ENCODE measurements at places on chromosomes 16 and 17.

DNA sequence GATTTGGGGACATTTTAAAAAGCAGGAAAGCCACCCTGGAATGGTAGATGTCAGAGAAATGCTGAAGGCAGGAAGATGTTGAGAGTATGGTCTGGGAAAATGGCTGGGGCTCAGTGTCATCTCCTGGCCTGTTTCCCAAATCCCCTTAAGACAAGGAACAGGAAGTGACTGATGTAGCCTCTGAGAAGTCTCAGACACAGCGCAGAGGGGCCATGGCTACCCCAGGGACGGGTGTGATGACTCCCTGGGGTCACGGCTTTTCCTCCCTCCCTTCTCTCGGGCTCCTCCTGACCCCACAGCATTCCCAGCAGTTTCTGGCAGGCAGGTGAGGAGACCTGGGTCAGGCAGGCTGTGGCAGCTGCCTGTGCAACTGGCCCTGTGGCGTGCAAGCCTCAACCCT is 45.4 kb downstream of the RAP1GAP2 start:
- no peak for DNase-seq

- DNase-seq: no peak
These were observed 397 bp downstream of the RIPOR1 start for GRCh38 chr16:67528870-67529581.

DNA sequence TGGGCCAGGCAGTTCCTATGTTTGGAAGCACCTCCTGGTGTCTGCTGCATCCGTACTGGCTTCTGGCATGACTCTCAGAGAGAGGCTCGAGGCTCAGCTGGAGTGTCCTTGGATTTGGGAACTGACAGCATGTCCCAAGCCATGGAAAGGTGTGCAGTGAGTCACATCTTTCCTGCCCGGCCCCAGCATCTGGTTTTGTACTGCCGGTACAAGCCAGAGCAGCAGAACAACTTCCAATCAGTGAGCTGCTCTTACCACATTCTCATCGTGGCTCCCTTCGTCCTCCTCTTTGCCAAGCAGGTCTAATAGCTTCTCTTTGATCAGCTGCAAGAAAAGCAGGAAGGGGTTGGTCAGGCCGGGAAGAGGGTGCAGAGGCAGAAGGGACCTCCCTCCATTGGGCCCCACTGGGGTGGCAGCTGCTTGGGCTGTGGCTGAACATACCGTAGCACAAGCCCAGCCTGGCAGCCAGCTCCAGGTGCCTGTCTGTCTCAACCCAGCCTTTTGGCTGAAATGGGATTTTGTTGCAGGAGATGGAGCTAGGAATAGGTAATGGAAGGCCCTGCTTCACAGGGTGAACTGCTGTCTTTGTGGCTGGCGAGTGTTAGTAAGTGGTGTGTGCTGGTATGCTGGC is 24.2 kb downstream of the SPACA3 start:
- no peak for DNase-seq

- DNase-seq: no peak
These were observed 47.6 kb downstream of the XPO6 start for GRCh38 chr16:28164140-28164539.

DNA sequence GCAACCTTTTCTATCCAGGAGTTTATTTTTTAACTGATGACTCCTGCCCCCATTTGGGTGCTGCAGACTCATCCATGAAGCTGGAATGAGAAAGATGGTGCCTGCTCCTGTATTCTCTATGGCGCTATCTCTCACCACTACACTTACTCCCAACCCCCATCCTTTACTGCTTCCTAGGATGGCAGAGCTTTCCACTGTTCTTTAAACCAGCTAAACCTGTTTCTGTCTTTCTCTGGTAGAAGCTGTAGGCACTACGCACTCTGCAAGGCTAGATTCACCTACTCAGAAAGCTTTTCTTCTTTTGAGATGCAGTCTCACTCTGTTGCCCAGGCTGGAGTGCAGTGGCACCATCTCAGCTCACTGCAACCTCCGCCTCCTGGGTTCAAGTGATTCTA is 47.0 kb downstream of the ADAMTS18 start:
- no peak for DNase-seq

GRCh38 chr16:30004811-30005242 is 6.0 kb downstream of the DOC2A start:
- DNase-seq: no peak

DNA sequence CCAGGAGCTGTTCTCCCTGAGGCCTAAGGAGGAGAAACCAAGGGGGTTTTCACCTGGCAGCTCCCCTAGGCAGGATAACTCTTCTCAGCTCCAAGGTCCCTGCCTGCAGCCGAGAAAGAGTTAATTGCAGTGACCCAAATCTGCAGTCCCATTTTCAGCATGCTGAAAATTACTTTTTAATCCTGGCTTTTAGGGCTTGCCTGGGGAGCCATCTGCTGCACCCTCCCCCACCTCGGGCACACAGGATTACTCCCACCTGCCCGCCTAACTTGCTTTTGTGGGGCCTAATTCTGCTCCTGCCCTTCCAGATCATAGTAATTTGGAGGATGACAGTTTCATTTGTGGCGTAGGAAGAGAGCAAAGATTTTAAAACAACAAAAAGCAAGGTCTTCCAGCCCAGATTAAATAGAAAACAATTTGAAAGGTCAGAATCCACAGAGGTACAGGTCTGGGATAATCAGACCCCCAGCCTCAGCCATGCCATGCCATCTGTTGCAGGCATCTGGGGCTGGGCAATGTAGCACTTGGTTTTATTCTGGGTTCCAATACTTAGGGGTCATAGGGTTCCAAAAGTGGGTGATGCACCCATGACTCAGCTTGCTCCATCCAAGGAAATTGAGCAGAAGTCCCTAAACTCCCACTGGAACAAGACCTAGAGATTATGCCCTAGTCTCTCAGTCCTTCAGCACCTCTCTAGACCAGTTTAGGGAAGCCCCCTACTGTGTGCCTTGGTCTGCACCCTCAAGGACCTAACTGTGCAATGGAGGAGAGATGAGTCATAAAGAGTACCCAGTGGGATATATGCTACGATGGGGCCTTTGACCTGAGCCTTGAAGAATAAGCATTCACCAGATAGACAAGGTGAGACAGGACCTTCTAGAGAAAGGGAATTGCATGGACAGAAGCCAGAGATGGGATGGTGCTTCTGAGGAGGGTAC is 64.5 kb upstream of the NLK start:
- DNase-seq: no peak

DNA sequence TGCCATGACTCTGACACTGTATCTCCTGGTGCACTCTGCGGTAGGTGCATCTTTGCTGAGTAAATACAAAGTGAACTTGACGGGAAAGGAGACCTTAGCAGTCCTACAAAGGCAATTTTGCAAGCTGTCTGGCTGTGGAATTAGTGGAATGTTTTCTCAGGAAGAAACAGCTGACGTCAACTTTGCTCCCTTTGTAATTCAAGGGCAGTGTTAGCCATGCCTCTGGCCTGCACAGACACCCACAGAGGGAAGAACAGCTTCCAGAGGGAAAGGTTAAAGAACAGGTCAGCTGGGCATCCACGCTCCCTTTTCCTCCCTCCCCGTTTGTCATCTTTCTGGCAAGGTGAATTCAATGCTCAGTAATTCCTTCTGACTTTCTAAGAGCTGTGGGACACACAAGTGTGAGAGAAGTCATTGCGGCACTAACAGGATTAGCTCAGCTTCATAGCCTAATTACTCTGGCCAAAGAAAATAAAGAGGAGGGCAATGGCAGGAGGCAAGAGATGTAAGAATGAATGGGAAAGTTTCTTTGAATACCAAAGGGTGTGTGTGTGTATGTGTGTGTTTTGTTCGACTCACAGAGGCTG is 476.9 kb upstream of the GOT2 start:
- DNase-seq: no peak

DNA sequence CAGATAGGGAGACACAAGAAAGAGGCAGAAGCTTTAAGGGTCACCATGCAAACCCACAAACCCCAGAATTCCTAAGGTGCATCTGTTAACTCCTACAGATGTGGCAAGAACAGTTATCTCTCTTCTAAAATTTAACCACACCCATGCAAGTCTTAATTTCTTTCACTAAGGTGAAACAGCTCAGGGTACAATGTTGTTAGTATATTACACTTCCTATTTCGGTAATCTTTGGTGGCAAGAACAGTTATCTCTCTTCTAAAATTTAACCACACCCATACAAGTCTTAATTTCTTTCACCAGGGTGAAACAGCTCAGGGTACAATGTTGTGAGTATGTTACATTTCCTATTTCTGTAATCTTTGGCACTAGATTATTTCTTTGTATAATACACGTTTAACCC is 6.6 kb downstream of the CCL23 start:
- no peak for DNase-seq

- no peak for DNase-seq
These were observed 847 bp upstream of the PSMC3IP start for GRCh38 chr17:42578282-42578869.

- DNase-seq: no peak
These were observed 33.4 kb downstream of the CDK5R1 start for GRCh38 chr17:32520104-32520701.

- DNase-seq: no peak
These were observed 1.5 kb upstream of the ALDH3A2 start for GRCh38 chr17:19646788-19647696.

DNA sequence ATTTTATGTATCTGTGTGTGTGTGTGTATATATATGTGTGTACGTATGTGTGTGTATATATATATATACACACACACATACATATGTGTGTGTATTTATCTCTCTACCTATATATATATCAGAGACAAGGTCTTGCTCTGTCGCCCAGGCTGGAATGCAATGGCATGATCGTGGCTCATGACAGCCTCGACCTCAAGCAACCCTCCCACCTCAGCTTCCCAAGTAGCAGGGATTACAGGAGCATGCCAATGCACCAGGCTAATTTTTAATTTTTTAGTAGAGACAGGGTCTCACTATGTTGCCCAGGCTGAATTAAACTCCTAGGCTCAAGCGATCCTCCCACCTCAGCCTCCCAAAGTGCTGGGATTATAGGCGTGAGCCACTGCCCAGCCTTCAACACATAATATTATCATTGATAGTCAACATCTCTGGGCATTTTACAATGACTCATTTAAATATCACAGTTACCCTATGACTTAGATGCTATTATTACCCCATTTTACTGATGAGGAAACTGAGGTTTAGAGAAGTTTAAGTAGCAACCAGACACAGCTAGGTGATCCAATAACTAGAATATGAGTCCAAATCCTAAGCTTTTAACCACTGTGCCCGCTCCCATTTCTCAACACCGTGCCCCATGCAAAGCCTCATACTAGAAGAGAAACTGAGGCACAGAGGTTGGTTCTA is 24.3 kb downstream of the G6PC3 start:
- no peak for DNase-seq

DNA sequence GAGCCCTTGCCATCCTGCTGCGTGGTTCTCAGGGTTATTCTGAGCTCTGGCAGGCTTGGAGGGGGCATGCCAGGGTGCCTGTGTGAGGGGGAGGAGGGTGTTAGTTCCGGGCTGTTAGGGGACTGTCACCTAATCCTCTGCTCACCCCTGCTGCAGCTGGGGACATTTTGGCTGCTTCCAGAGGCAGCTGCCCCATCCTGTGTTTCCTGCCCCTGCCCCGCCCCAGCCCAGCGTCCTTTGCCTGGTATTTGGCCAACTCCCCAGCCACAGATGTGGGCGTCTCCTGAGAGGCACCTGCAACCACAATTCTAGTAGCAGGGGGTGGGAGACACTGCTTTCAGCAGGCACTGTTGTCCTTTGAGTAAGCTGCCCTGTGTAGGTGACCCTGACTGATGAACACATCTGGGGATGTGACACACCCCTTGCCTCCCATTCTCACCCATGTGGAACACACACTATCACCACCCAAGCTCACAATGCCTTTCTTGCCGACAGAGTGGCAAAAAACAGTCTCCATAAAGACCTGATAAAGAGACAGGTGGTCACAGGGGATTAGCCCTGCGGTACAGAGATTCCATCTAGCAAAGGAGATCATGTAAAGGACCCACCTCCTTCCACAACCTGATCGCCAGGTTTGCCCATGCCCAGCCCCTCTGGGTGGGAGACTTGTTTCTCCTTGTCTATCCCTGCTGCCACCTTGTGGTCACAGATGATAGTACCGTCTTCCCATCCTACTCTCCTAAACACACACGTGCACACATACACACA is at the start of gene CHRNE:
CHRNE (minus strand) TSS at position 48 of the 768 bp plus-strand sequence; CDS start at position 13, 35 bp downstream.
- no peak for DNase-seq

DNA sequence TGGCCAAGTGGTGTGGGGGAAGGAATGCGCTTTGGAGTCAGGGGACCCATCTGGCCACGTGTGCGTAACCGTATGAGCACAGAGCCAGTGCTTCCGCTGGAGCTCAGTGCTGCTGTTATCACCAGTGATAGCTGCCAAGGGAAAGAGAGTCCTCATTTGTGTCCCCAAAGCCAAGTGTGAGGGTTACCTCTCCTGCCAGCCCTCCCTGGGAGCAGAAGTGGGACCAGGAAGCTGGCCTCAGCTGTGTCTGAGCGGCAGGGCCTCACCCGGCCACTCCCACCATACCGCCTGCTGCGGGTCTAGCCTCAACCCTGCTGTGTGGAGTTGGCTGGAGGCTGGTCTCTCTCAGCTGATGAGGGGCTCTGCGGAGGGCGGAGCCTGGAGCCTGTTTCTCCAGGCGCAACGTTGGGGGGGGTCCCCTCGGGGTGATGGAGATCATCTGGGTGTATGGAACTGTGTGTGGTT is 44.5 kb downstream of the MEAK7 start:
- DNase-seq: no peak

DNA sequence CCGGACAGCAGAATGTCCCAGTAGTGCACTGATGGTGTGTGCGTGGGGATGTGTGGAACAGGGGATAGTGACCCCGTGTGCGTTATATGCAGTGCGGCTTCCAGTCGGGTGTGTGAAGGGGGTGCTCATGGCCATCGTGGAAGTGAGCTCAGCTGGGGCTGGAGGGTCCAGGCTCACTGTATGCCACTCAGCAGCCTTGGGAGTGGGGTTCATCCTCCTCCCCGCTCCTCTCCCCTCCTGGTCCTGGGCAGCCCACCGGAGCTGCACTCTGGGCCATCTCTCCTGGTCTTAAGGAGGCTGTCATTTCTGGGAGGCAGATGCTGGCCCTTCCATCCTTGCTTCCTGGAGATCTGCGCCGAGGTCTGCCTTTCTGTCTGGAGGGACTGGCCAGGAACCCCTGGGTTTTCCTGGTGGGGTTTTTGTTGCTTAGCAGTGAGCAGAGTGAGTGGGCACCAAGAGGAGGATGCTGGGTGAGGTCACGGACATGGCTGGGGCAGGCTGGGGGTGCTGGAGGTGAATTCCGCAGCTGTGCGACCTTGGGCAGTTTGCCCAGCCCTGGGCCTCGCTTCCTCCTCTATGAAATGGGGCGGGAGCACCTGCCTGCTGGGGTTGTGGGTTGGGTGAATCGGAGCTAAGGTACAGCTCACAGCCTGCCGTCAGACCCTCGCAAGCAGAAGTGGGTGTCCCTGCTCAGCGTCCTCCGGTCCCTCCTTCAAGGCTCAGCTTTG is 164.1 kb downstream of the SEC14L1 start:
- no peak for DNase-seq

DNA sequence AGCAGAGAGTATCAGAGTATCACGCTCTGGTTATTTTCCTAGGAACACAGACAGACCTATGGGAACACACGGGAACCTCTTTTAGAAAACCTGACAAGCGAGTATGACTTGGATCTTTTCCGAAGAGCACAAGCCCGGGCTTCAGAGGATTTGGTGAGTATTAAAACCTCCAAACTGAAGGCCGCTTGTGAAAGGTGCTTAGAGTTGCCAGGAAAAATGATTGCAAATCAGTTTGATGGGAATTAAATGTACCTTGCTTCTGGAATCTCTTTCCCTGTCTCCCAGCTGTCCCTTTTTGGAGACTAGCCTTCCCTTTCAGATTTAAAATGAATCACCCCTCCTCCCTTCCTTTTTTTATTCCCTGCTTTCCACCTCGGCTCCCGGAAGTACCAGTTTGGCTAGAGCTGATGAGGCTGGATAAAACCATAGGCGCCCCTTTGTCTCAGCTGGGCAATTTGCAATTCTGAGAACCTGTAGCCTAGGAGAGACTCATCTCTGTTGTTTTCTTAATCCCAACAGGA is 27.3 kb downstream of the KAT7 start:
- DNase-seq: no peak

GRCh38 chr17:49910094-49910857 is 58.7 kb upstream of the DLX4 start:
- DNase-seq: no peak

Data from stimulated activated CD8-positive, alpha-beta memory T cell treated with anti-CD3 and anti-CD28 coated beads, Interleukin-15, amount 100 ng/mL, for 24 hours (primary cell).